SJSA1 (cell line): ENCODE measurements at places on chromosomes 12 and 14. TPM values are rescaled to one million over a fixed set of nuclear protein-coding genes. Genes with fewer than 3 reads are reported as not detected.
A peak's percentile ranks its signal among the peaks of the same experiment; 100 is the strongest.

Gene UBE2N
- 103 and 123 TPM in 2 replicates for total RNA-seq

Gene RIPK3
- not detected in 2 replicates for total RNA-seq

Gene TRHDE
- total RNA-seq = 13.4 and 29.5 TPM in 2 replicates

DNA sequence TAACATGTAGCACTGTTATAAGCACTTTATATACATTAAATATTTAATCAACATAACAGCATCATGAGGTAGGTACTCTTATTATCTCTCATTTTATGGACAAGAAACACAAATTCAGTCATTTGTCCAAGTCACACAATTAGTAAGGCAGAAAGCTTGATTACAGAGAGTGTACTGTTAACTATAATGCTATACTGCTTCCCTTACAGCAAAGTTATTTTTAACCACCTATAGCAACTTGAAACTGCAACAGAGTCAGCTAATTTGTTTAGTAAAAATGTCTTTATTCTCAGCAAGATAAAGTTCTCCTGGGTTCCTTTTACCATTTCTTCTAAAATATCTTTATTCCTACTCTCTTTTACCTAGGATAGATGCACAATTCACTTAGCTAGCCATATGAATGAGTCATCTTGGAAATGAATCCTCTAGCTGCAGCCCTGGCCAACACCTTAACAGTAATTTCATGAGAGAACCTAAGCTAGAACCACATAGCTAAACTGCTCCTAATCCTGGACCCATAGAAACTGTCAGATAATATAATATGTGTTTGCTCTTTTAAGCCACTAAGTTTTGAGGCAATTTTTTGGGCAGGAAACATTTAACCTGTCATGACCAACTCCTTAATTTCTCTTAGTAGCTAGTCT, 90.2 kb upstream of the HECTD1 start:
- H3K4me3 ChIP-seq = no peak overlapping the region
- no peak for DNase-seq
- peaks cover 5% of the 10 kb centered on the region; the same call in 1 of the 2 replicates for H3K36me3 ChIP-seq

DNA sequence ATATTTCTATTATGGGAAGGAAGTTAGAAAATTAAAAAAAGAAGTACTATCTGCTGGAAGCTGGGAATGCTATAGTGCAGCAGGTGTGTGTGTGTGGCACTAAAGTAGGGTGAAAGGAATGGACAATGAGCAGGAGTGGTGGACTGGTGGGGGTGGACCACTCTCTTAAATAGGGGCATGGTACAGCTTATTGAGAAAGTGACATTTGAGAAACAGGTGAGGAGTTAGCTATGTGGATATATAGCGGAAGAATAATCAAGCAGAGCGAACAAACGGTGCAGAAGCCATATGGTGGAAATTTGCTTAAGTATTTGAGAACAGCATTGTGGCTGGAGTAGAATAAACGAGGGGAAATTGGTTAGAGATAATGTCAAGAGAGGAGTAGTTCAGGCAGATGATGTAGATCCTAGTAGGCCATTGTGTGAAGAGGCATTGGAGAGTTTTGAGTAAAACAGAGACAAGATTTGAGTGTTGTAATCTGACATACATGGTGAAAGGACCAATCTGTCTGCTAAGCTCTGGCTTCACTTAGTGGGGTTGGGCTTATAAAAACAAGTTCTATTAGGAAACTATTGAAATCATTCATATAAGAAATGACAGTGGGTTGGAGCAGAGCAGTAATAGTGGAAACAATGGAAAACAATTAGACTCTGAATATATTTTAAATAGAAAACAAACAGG, 149.2 kb upstream of the SYT10 start:
- H3K4me3 ChIP-seq = no peak overlapping the region
- DNase-seq = no peak
- H3K27ac ChIP-seq = peak overlapping the region; percentile 81
- no peaks in the 10 kb centered on the region for H3K36me3 ChIP-seq
- H3K27me3 ChIP-seq = no peaks in the 10 kb centered on the region
